Kasumi-1 (cell line): ENCODE measurements at places on chromosomes 2 and 18.
A peak's percentile ranks its signal among the peaks of the same experiment; 100 is the strongest.

GRCh38 chr2:43444989-43445645 is 150.7 kb downstream of the THADA start:
- no peak for DNase-seq

DNA sequence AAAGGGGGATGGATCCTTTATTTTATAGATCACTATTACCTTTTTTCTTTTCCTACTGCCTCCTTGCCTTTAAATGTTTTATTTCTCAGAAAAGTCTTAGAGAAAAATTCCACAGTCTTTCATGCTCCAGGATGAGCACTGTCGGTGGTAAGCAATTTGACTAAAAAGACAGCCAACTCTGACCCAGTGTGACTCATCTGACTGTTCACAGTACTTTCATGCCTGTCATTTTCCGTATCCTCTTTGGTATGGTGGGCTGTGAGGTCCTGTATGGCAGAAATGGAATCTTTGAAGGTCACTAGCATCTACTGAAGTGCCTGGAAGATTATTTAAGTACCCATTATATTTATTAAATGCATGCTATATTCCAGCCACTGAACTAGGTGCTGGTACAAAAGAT is 2.1 kb upstream of the RFTN2 start:
- no peak for DNase-seq

- no peak for DNase-seq
Observed at GRCh38 chr2:154187948-154188347, 316.2 kb downstream of the GALNT13 start.

DNA sequence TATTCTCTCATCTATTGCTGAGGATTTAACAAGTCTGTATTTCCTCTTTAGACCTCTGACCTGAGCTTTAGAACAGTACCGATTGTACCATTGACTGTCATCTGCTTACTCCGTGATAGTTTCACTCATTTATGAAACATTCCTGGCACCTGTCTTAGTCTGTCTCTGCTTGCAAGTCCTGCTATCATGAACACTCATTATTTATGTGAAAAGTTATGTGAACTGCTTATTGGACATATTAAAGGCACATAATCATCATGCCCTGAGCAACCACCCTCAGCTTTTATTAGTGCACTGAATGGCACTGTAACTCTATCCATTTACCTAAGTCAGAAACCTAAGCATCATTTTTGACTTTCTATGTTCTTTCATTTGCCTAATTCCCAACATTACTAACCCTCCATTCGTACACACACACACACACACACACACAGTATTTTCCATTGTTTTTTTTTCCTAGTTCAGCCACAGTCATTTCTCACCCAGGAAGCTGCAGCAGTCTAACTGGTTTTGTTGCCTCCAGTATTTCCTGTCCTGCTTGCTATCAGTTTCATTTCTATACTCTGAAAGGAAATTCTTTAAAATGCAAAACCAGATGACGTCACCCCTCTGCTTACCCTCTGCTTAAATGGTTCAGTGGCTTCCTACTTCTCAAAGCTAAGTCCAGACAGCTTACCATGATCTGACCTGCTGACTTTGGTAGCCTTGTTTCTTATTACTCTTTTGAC is 146.1 kb downstream of the HAUS1 start:
- DNase-seq: peak; percentile 93

- no peak for DNase-seq
Observed at GRCh38 chr2:157887946-157888345, 11.8 kb upstream of the ACVR1 start.

DNA sequence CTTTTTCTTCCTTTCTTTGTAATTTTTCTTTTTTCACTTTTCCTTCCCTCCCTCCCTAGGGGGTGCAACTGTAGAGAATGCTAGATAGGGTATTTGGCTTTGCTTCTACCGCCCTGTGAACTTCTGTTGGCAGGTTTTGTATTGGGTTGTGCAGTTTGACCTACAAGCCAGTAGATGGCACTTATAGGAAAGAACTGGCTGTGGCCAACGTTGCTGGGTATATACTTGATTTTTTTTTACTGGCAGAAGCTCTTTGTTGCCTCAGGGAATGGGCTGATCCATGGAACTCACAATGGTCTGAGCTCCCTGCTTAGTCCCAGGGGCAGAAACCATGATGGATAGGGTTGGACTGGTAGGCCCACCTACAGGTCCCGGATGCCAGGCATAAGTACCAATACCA is 1019.5 kb upstream of the LRRTM1 start:
- peak; percentile 14 for DNase-seq

- DNase-seq: no peak
Observed at GRCh38 chr18:55339990-55340389, 248.0 kb downstream of the TCF4 start.

DNA sequence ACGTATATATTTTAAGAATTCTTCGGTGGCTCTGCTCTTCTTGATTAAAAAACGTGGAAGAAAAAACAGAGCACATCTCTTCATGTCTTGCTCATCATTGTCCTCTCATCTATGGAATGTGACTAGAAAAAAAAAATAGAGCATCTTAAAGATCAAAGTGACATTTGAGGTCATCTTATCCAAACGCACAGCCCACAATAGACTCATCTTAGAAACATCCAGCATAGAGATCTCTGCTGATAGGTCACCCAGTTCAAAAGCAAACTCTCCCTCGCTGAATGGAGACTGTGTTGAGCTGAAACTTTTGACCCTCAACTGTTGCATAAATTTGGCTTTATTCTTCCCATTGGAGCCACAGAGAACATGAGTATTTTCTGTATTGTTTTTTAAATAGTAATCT is 65.2 kb downstream of the CMPK2 start:
- DNase-seq: no peak
